Tibial artery (tissue), 4 donors: ENCODE measurements at places on chromosomes 2 and 18.

- peaks cover 38% of the 10 kb centered on the region for H3K4me1 ChIP-seq
- DNase-seq, result peak; percentile 72
- H3K36me3 ChIP-seq, result no peaks in the 10 kb centered on the region
- H3K27ac ChIP-seq, result peak overlapping the region; percentile 67
- no peaks in the 10 kb centered on the region for H3K27me3 ChIP-seq
- H3K4me3 ChIP-seq, result peak overlapping the region; percentile 87
Observed at GRCh38 chr2:25340181-25340921, 1.4 kb downstream of the DNMT3A start.

GRCh38 chr18:69840445-69840844 lies 107.2 kb downstream of the CD226 start:
- no peak for DNase-seq
- H3K4me3 ChIP-seq, result no peak overlapping the region
- no peaks in the 10 kb centered on the region for H3K36me3 ChIP-seq
- H3K27me3 ChIP-seq, result no peaks in the 10 kb centered on the region

DNA sequence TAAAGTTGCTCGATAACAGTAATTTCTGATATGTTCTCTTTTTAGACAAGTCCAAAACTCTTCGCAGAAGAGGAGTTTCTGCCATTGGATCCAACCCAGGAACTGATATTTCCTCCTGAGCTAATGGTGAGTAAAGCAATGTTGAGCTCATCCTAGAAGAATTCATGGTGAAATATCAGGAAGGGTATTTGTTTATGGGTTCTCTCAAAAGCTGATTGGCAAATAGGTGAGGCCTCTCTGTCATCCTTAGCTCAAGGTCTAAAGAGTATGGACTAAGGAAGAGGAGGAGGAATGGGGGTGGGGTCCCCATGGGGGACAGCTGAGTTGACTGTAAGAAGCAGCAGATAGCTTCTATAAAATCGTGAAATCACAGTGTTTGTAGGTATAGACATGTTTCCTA lies 18.2 kb downstream of the AOX1 start:
- H3K4me3 ChIP-seq, result no peak overlapping the region
- no peaks in the 10 kb centered on the region for H3K27me3 ChIP-seq
- peaks cover 36% of the 10 kb centered on the region for H3K36me3 ChIP-seq
- DNase-seq, result no peak
- H3K27ac ChIP-seq, result no peak overlapping the region
- H3K4me1 ChIP-seq, result no peaks in the 10 kb centered on the region

DNA sequence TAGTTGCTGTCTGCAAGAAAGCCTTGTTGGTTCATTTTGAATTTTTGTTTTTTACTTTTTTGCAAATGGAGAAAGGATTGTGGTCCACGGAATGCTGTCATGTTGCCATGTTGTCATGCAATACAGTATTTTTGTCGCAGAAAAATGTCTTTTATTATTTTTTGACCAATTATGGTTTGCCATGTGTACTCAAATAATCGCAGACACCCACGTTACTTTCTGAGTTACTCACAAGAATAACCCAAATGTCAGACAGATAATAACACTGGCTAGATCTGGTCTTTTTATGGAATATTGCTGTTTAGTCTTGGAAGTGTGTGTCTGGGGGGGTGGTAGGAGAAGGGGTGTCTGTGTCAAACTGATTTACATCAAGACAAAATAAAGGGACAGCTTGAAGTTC lies 188.9 kb downstream of the LTBP1 start:
- H3K4me1 ChIP-seq, result no peaks in the 10 kb centered on the region
- H3K4me3 ChIP-seq, result peak overlapping the region; percentile 61
- DNase-seq, result no peak
- H3K36me3 ChIP-seq, result no peaks in the 10 kb centered on the region
- peak overlapping the region; percentile 83 for H3K27ac ChIP-seq
- H3K27me3 ChIP-seq, result no peaks in the 10 kb centered on the region
